Transverse colon (tissue), 4 donors: ENCODE measurements at places on chromosomes 11 and 22. TPM values are rescaled to one million over a fixed set of nuclear protein-coding genes. Genes with fewer than 3 reads are reported as not detected.
A peak's percentile ranks its signal among the peaks of the same experiment; 100 is the strongest.

OR52H1 gene
- total RNA-seq: 0.79 TPM

DEFB131B gene
- total RNA-seq: not detected

GRCh38 chr11:96948066-96948465, 558.3 kb downstream of the JRKL start:
- H3K27me3 ChIP-seq: no peaks in the 10 kb centered on the region
- H3K27ac ChIP-seq: no peak overlapping the region
- peaks cover 5% of the 10 kb centered on the region for H3K4me1 ChIP-seq
- DNase-seq: no peak
- H3K4me3 ChIP-seq: no peak overlapping the region
- H3K36me3 ChIP-seq: no peaks in the 10 kb centered on the region

DNA sequence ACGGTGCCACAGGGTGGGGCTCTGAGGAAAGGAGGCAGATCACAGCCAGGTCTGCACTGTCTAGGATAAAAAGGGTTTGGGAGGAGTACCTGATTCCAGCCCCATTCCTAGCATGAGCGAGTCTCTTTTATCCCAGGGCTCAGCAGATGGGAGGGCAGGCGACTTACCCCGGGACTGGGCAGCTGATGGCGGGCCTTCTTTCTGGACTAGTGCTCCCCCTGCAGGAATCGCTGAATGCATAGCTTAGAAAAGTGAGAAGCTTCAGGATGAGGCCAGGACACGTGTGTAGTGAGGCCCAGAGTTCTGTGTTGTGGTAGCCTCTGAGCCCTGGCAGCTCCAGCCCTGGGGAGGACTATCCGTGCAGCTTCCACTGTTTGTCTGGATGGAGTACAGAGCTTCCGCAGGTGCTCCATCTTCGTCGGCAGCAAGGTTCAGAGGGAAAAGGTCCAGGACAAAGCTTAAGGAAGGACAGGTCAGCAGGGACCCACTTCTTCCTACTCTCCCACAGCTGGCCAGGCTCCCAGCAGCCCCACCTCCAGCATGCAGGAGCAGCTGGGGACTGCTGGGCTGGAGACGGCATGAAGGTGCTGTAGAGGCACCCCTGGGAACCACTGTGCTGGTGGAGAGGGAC, 30.4 kb downstream of the COMMD9 start:
- H3K4me1 ChIP-seq: no peaks in the 10 kb centered on the region
- H3K36me3 ChIP-seq: no peaks in the 10 kb centered on the region
- no peak overlapping the region for H3K4me3 ChIP-seq
- no peak overlapping the region for H3K27ac ChIP-seq

AIFM3 gene
- 112 TPM for total RNA-seq

MS4A5 gene
- not detected for total RNA-seq

DNA sequence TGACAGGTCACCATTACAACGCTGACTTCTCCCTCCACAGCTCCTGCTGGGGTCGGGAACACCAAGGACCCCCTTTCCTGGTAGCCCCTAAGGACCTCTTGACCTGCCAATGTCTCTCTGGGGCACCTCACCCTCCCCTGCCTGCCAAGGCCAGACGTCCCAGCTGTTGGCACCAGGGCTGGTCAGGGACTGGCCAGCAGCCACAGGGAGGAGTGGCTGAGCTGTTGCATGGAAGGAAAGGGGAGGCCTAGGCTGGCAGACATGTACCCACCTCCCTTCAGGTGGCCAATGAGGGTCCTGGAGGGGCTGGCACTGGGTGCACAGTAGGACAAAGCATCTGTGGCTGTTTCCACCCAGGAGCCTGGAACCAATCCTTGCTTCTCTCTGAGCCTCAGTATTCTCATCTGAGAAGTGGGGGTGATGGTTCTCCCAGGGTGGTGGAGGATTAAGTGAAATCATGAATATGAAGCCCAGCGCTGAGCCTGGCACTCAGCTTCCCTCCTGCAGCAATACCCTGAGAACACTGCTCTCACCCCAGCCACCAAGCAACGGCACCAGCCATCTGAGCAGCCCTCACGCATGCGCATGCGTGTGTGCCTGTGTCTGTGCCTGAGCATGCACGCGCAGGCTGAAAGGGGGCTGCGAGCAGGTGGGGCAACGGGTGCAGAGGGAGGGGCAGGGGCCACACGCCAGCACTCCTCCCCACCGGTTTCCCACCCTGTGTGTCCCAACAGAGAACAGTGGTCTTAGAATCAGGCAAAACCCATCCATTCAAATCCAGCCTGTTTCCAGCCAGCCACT, 5.9 kb downstream of the KCNJ4 start:
- no peaks in the 10 kb centered on the region for H3K36me3 ChIP-seq
- no peak overlapping the region for H3K4me3 ChIP-seq
- DNase-seq: no peak
- H3K4me1 ChIP-seq: no peaks in the 10 kb centered on the region

GRCh38 chr11:125978181-125978716, 32.4 kb downstream of the VSIG10L2 start:
- no peak overlapping the region for H3K27ac ChIP-seq
- H3K27me3 ChIP-seq: no peaks in the 10 kb centered on the region
- no peak for DNase-seq

DNA sequence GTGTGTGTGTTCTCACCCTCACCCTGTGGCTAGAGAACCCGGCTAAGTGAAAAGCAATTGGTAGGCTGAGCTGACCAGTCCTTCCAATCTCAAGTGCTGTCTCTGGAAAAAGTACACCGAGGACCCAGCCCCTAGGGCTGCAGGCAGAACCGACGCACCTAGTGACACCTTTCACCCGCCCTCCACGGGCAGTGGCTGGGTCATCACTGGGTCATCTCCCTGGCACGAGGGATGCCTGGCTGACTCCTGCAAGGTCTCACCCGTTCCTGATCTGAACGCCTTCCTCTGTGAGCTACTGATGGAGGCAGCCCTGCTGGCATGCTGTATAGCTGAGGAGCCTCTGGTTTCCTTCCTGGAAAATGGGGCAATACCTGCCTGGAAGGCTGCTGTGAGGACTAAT, 311.5 kb downstream of the NTM start:
- H3K4me1 ChIP-seq: no peaks in the 10 kb centered on the region
- H3K27me3 ChIP-seq: no peaks in the 10 kb centered on the region
- no peaks in the 10 kb centered on the region for H3K36me3 ChIP-seq
- no peak for DNase-seq
- no peak overlapping the region for H3K27ac ChIP-seq
- H3K4me3 ChIP-seq: no peak overlapping the region

NAV2 gene
- total RNA-seq: 9.6 TPM

GRCh38 chr11:12724301-12725054, 50.3 kb downstream of the TEAD1 start:
- DNase-seq: peak; percentile 91
- H3K4me3 ChIP-seq: no peak overlapping the region
- no peaks in the 10 kb centered on the region for H3K27me3 ChIP-seq
- H3K36me3 ChIP-seq: no peaks in the 10 kb centered on the region
- peak overlapping the region; percentile 86 for H3K27ac ChIP-seq

DNA sequence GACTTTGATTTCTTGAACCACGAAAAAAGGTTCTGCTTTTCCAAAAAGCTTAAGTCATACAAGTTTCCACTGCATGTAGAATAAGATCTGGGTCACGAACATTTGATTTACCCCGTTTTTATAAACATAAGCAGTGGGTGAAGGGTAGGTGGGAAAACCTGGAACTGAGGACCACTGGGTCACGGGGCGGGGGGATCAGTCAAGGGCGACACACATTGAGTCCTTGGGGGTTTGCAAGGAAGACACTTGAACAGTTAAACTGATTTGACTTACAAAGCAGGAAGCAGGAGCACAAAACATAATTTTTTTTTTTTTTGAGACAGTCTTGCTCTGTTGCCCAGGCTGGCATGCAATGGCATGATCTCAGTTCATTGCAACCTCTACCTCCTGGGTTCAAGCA, 10.9 kb downstream of the FADS3 start:
- no peaks in the 10 kb centered on the region for H3K27me3 ChIP-seq
- no peak overlapping the region for H3K4me3 ChIP-seq
- H3K36me3 ChIP-seq: no peaks in the 10 kb centered on the region
- no peak overlapping the region for H3K27ac ChIP-seq
